ENCODE measurements at places on chromosomes 7 and 10.

DNA sequence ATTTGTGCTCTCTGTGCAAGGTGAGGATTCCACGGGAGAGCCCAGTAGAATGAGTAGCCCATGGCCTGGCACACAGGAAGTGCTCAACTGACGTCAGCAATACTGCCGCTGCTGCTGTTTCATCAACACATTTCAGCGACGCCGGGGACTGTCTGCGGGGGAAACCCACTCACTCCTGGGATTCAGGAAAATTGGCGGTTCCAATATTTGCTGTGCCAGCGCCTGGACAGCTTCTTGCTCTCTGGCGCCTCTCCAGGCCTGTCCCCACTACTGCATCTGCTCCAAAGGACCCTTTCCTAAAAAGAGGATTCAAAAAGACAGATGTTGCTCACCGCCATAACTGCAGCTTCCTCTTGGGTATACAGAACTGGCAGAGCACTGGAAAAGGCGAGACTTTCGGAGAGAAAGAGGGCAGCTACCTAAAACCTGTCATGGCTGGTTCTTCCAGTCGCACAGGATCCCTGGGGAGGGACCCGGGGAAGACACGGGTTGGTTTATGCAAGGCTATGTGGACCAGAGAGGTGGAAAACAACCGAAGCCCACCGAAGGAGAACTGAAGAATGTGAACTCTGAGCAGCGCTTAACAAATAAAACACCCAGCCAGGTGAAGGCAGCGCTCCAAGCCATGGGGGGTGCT lies 39.7 kb upstream of the ENO4 start:
- no peak for DNase-seq

GRCh38 chr7:155288055-155288454 lies 9.6 kb upstream of the INSIG1 start:
- no peak for DNase-seq

- peak; percentile 50 for DNase-seq
Observed at GRCh38 chr10:124530215-124530665, 68.6 kb downstream of the LHPP start.

GRCh38 chr7:50727072-50727471 lies 55.6 kb downstream of the GRB10 start:
- no peak for DNase-seq

DNA sequence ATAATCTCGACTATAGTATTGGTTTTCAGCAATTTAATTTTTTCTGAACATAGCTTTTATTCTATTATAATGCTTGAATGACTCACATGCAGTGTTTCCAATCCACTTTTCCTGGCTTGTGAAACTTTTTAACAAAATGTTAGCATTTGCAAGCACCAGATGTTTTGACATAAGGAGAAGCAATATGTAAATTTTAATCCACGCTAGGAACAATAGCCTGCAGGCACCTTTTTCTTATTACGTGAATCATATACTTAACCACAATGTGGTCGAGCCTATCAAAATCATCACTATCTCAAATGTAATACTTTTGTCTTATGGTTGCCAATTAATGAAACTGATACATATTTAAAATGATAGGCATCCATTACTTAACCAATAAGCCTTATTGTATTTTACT lies 97.1 kb downstream of the TFEC start:
- DNase-seq = peak; percentile 3

- DNase-seq = peak; percentile 89
Observed at GRCh38 chr7:47153058-47153457, 428.9 kb downstream of the TNS3 start.

DNA sequence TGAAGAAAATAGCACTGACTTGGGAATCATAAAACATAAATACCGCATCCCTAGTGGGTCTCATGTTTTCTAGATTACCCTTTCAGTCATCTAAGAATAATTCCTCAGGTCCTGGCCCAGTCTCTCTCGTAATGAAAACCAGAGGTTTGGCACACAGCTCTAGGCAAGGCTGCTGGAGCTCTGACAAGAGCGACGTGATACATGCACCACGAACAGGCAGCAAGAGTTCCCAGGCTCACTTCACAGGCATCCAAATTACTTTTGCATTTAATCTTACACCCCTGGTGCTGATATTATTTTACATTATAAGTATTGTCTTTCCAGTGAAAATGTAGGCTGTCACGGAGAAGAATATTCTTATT lies 105.2 kb downstream of the THSD7A start:
- DNase-seq = peak; percentile 86

GRCh38 chr7:155136619-155137243 lies 66.6 kb downstream of the HTR5A start:
- no peak for DNase-seq

- DNase-seq = no peak
Observed at GRCh38 chr7:45663965-45664633, 89.9 kb downstream of the ADCY1 start.

DNA sequence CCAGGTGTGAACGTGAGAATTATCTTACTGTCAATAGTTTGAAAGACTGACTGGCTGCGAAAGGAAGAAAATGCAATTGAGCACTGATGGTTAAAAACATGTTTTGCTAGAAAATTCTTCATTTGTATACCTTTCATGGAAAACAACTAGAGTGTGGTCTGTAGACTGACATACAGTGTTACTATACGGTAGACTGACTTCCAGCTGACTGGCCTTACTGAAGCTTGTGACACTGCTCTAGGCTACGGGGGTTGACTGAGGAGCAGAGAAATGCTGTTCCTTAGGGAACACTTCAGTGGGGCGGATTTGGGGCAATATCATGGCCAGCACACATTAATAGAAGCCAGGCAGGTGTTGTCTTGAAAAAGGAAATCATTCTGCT lies 25.9 kb upstream of the DDC start:
- DNase-seq = no peak
